ENCODE measurements at places on chromosomes 1 and 21.
A peak's percentile ranks its signal among the peaks of the same experiment; 100 is the strongest.

DNA sequence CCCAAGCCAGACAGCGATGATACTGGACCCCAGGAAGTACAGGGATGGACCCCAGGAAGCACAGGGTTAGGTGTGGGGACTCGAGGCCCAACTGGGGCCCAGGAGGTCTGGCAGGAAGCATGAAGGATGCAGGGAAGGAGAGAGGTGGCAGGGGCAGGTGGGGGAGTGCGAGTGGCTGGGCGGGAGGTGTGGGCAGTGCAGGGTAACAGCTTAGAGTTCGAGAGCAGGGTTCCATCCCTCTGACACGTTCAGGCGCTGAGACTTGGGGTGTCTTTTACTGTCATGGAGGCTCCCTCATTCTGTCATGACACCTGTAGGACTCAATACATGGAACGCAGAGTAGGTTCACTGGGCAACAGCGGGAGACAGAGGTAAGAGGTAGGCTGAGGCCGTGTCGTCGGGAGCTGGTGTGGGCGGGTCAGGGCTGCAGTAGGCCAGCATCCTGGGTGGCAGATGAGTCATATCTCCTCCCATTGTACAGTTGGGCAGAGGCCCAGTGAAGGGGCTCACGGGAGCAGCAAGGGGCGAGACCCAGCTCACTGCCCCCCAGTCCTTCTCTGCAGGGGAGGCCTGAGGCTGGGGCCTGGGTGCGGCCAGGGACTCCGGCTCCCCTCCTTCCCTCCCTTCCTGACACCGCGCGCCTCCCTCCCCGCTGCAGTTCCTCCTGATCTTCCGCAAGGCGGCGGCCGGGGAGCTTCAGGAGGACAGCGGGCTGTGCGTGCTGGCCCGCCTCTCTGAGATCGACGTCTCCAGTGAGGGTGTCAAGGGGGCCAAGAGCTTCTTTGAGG, 11.6 kb upstream of the CTRC start:
- no peak for DNase-seq

DNA sequence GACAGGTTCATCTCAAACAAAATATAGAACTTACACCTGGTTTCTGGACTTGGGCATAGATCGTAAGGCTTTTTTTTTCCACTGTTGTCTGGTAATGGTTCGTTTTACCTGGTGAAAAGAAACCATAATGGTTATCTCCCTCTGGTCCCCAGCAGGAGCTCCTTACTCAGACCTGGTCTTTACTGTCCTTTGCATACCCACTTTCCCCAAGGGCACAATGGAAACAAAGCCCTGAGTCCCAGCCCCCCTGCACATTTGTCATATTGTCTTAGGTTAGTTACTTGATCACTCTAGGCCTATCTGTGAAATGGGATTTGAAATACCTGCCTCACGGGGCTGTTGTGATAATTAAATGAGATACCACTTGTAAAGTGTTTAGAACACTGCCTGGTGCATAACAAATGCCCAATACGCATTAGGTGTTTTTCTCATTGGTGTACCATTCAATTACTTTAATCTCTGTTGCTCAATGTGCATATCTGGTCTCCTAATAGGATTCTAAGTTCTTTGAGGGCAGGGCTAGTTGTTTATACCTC, 27.0 kb downstream of the SLAMF1 start:
- no peak for DNase-seq

DNA sequence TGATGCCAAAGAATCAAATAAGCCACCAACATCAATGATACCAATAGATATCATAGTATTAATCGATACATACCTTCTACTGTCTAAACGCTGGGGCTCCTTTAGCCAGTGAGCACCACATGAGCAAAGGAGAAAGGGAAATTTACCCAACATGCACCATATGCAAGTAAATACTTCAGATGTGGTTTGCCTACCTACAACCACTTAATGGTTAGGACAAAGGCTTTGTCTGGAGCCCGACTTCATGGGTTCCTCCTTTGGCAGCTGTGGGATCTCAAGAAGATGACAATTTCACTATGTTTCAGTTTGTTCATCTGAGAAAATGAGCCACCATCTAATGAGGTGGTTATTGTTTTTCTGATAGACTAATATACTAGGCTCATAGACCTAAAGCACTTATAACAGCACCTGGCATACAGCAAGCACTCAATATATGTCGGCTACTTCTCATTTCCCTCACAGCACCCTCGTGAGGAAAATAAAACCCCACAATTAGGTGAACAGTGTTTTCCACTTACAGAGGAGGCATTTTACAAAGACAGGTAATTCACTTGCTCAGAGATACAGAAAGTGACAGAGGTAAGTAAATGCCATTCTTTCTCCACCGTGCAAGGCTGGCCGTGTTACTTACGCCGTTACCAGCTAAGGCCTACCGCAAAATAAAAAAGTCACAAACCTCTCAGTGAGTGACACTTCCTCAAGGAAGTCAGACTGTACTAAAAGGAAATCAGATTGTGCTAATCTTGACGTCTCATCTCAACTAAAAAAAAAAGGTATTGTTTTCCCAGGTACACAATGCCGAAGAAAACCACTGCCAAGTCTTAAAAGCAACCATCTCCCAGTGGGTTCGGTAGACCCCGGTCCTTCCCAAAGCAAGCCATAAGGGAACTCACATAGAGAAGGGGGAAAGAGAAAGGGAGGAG, 1.6 kb downstream of the TTC13 start:
- peak; percentile 54 for DNase-seq

DNA sequence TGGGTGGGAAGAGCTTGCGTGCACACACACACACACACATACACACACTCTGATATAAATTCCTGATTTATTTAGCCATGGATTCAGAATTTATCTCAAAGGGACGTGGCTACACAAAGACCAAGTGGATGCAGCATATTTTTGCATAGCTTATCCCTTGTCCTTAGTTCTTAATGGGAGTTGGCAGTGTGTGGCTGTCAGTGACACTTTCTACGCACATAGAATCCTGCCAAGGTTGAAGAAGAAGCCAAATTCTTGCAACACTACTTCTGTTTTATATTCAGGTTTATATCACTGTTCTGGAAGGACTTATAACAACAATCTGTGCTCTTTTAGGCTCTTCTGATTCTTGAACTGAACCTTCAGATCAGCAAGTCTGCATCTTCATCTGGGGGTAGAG, 292.7 kb downstream of the CAMTA1 start:
- no peak for DNase-seq

- DNase-seq: no peak
Measured at GRCh38 chr21:36506482-36506881, 26.6 kb upstream of the CLDN14 start.

DNA sequence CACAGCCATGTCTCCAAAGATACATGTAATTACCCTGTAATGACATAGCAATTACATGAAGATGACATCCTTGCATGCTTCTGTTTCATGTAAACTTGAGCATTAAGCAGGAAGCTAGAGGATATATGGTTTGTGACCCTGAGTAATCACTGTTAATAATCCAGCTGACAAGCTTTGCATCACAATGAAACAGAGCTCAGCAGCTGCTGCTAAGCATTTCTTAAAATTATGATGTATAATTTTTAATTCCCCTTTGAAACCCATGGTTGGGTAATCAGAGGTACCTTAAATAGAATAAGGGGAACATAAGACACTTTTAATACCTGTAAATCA, 293.5 kb downstream of the NTNG1 start:
- no peak for DNase-seq

- DNase-seq: no peak
Measured at GRCh38 chr1:186564582-186564981, 103.7 kb upstream of the PDC start.

- no peak for DNase-seq
Measured at GRCh38 chr1:151585622-151586021, 26.2 kb upstream of the SNX27 start.

DNA sequence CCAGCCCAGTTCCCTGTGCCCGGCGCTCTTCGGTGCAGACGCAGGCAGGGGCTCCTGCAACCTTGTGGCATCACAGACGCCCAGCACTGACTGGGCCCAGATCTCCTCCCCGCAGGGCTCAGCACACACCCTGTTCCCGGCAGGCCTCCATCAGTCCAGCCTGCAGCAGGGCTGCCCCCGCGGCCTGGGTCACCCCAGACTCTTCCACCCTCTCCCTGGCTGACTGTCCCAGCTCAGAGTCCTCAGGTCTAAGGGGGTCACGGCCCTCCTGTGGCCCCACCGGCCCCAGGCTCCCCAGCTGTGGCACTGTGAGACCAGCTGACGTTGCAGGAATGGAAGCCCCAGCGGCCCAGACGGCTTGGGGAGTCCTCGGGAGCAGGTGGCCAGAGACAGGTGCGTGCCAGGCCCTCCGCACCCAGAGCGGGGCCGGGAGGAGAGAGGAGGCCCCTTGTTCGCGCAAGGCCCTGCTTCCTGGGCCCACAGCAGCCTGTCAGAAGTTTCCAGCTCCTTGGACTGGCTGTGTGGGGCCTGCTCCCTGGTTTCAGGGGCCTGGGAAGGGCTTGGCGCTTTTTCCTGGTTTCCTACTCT, 4.2 kb downstream of the B3GALT6 start:
- DNase-seq: no peak

- DNase-seq: no peak
Measured at GRCh38 chr1:119720866-119721440, 9.2 kb downstream of the PHGDH start.

- DNase-seq: peak; percentile 95
Measured at GRCh38 chr1:23772049-23772853, 6.0 kb upstream of the PITHD1 start.

- DNase-seq: no peak
Measured at GRCh38 chr1:229769006-229769405, 143.0 kb downstream of the URB2 start.

- DNase-seq: no peak
Measured at GRCh38 chr1:46077644-46078043, 54.8 kb downstream of the PIK3R3 start.

DNA sequence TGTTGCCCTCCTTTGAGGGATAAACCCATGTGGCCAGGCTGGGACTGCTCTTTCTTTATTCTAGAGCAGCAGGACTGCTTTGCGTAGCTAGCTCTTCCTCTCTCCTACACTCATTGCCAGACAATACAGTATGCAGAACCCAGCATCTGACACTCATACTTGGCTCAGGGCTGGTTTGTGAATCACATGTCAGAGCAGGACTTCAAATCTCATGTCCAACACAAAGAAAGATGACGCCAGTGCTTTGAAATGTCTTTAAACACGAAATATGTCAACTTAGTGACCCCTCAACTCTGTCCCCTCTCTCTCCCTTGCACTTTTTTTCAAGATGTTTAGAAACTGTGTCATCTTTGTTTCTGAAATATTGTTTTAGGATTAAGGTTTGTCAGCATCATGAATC, 135.0 kb downstream of the TGFB2 start:
- no peak for DNase-seq

DNA sequence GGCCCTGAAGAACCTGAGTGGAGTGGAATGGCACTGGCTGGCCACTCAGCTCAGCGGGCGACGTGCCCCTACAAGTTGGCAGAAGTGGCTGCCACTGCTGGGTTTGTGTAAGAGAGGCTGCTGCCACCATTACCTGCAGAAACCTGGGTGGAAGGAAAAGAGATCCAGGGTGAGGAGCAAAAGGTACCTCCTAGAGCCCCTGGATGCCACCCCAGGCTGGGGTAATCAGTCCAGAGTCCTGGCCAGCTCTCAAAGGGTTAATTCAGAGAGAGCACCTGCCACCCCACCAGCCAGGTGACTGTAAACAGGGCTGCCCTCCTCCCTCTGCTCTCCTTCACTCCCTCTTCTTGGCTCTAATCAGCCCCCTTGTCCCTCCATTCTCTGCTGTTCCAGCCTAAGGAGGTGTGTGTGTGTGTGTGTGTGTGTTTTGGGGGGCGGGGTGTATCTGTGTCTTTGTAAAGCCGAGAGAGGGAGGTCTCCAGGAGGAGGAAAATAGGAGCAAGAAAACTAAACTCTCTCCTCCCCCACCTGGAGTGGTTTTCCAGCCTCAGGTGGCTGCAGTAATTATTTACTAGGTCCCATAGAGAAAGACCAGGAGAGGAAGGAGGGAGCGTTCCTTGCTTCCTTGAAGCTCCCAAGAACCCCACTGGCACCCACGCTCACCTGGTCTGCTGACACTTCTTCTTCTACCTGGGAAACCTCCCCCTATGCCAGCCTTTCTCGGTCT, 12.6 kb downstream of the TRIM46 start:
- DNase-seq: no peak

GRCh38 chr1:229452956-229453801, 19.3 kb upstream of the ACTA1 start:
- no peak for DNase-seq

DNA sequence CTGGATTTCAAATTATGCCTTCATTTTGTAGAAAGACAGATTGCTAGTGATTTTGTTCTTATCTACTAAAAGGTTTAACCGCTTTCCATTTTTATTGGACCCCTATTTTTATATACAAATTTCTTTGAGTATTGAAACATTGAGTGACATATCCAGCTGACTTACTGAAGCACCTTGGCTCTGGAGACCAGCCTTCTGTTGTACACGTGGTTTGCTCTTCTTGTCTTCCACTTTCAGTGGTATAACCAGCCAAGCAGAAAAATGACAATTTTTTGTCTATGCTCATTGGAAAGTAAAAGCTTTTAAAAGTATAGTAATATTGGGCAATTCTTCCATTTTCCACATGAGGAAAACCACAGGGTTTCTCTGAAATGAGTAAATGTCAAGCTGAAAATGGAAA, 4.4 kb downstream of the F13B start:
- DNase-seq: no peak

- DNase-seq: no peak
Measured at GRCh38 chr1:16122350-16122881, 33.5 kb downstream of the EPHA2 start.

- DNase-seq: peak; percentile 4
Measured at GRCh38 chr1:198018529-198018928, 101.4 kb downstream of the LHX9 start.

GRCh38 chr1:14160781-14161180, 437.7 kb upstream of the KAZN start:
- DNase-seq: no peak

DNA sequence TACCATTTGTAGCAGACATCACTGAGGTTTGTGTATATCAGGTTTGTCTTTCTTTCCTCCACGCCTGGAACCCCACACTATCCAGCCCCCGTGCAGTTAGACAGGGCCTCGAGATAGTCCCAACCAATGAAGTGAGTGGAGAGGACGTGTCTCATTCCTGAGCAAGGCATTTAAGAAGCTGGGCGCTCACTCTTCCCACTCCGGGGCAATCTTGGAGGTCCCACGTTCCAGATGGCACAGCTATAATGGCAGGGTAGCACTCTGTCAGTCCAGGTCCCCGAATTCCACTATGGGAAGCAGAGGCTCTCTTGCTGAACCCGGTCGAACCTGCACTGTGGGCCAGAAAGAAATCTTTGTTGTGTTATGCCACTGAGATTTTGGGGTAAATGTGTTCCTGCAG, 57.3 kb upstream of the CSF3R start:
- no peak for DNase-seq

GRCh38 chr1:86826856-86827255, 87.1 kb downstream of the SELENOF start:
- DNase-seq: no peak

- DNase-seq: no peak
Measured at GRCh38 chr21:30714456-30714855, 4.1 kb downstream of the KRTAP21-3 start.

- no peak for DNase-seq
Measured at GRCh38 chr1:243465081-243465480, 209.2 kb downstream of the SDCCAG8 start.

GRCh38 chr1:167439301-167439988, 78.9 kb downstream of the CD247 start:
- peak; percentile 71 for DNase-seq
